Dorsolateral prefrontal cortex (tissue), 122 donors: ENCODE measurements at places on chromosomes 16 and 17.

GRCh38 chr16:89243664-89244063 lies 26.2 kb downstream of the ZNF778 start:
- DNase-seq = no peak

DNA sequence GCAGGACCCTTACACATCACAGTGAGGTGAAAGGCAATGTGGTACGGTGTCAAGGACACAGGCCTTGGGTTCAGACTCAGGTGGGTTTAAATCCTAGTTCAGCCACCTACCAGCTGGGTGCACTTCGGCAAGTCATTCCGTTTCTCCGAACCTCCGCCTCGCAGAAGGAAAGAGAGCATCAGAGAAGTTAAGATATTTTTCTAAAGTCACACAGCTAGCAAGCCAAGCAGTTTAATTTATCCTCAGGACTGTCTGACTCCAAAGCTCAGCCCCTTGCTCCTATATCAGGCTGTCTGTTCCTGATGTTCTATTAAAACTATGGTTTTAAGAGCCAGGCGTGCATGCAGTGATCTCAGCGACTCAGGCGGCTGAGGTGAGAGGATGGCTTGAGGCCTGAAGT lies 65.1 kb downstream of the GP2 start:
- DNase-seq = no peak

DNA sequence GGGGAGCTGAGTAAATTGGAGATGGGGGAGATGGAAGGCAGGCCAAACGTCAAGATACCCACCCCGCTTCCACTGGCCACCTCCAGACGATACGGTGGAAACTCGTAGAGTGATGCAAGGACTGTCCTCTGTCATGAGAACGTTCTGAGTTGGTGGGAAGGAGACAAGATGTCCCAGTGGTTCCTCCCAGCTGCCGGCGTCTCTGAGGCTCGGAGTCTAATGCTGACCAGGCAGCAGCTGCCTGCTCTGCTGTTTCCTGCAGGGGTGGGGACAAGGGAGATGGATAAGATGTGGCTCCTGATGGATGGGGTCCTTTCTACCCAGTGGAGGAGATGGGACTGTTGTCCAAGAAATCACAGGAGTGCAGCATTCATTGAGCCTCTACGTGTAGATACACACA lies 28.2 kb upstream of the C1QL1 start:
- DNase-seq = no peak

GRCh38 chr17:11598274-11599221 lies at the start of gene DNAH9:
Gene DNAH9 (plus strand): TSS chr17:11598470. CDS start chr17:11598499, 29 bp downstream.
- DNase-seq = peak; percentile 95

DNA sequence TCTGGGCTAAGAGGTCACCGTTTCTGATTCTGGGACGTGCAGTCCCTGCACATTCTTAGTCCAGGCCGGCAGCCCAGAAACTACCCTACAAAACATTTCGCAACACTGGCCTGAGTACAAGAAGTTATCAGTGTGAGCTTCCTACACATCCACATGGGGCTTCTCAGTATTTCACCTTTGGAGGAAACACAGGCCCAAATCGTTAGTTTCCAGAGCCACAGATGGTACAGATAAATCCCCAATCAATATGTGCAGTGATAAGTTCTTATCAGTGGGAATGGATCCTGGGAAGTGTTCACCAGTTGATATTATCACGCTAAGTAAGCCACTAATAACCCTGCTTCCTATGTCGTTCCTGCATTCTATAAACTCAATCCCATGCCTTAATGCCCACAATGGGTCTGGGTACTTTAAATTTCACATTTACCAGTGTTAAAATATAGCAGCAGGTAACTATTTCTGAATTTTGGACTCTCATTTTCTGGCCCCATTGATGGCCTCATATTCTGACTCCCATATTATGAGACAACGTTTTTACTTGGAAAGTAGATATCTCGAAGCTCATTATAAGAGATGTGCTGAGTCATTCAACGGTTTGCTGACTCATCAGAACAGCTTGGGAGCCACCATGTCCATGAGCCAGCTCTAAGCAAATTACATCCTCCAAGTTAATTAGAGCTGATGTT lies 370.2 kb upstream of the MAF start:
- no peak for DNase-seq

DNA sequence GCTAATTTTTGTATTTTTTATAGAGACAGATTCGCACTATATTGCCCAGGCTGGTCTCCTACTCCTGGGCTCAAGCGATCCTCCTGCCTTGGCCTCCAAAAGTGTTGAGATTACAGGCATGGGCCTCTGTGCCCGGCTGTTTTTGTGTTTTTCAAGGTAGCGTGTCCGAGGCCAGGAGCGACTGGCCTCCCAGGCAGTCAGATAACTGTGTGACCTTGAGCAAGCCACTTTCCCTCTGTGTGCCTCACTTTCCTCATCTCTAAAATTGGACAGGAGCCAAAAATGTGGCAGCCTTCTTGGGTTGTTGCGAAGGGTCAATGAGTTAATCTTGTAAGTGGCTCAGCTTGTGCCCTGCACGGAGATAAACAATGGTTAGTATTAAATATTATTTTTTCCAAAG lies 2.4 kb downstream of the ABCC1 start:
- no peak for DNase-seq

GRCh38 chr17:21425736-21426135 lies 49.6 kb downstream of the KCNJ12 start:
- no peak for DNase-seq

DNA sequence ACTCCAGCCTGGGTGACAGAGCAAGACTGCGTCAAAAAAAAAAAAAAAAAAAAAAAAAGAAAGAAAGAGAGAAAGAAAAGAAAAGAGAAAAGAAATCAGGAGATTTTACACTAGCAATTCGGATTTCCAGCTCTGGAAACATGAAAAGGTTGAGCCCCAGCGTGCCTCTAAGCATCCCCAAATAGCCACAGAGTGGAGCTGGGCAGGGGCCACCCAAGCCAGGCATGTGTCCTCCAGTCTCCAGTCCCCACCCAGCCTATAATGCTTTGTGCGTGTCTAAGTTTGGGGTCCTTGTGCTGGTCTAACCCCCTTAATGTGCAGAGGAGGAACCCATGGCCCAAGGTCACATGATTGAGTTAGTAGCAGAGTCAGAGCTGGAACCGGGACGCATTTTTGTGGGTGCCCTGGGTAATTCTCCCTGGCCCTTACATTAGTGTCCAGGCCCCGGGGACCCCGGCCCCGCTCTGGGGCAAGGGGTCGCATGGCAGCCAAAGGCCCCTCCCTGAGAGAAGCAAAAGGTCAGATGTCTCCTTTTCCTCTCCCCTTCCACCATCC lies 19.9 kb downstream of the ADAM11 start:
- no peak for DNase-seq

- DNase-seq = no peak
Measured at GRCh38 chr17:74778960-74779359, 2.8 kb upstream of the NAT9 start.
